ENCODE measurements at places on chromosomes 2 and 18. TPM values are rescaled to one million over a fixed set of nuclear protein-coding genes. Genes with fewer than 3 reads are reported as not detected.
A peak's percentile ranks its signal among the peaks of the same experiment; 100 is the strongest.

SCG2 gene
- total RNA-seq: not detected

GRCh38 chr18:36315736-36316135 is 18.2 kb downstream of the FHOD3 start:
- no peak for DNase-seq

GRCh38 chr2:163291790-163292189 is 444.0 kb downstream of the FIGN start:
- no peak for DNase-seq

GRCh38 chr2:172172513-172173173 is 69.9 kb upstream of the DLX2 start:
- DNase-seq: peak; percentile 52

GRCh38 chr2:72276356-72276755 is 128.7 kb upstream of the CYP26B1 start:
- DNase-seq: no peak

- DNase-seq: no peak
Measured at GRCh38 chr2:88452565-88452905, at the start of gene FOXI3. FOXI3 (minus strand) TSS chr2:88452693; CDS start chr2:88452535, 158 bp downstream.

DNA sequence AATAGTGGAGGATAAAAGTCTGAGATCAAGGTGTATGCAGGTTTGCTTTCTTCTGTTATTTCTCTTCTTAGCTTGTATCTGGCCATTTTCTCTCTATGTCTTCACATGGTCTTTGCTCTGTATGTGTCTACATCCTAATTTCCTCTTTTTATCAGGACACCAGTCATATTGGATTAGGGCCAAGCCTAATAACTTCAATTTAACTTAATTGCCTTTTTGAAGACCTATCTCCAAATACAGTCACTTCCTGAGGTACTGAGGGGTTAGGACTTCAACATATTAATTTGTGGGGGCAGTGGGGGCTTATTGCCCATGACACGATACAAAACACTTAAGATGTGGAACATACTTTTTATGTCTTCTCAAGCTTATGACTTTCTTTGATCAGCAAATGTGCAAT is 632.9 kb upstream of the CELF4 start:
- DNase-seq: no peak

GRCh38 chr2:236165842-236166795 is 2.1 kb downstream of the GBX2 start:
- no peak for DNase-seq
